ENCODE measurements at places on chromosomes 12 and 14.

DNA sequence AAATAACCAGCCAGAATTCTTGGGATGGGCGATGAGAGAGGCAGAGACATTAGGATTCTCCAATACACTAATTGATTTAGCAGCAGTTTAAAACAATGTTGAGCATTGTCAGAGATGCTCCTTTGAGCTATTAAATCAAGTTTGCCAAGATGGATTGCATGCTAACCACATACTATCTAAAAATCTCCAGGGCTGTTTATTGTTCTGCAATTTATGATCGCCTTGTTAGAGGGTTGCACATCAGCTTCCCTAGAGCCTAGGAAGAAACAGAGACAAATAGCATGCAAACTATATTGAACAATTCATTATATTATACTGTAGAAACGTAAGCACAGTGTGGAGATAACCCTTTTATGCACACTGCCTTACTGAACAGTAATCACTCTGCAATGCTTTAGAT lies 599.9 kb downstream of the SOX5 start:
- no peak for DNase-seq

DNA sequence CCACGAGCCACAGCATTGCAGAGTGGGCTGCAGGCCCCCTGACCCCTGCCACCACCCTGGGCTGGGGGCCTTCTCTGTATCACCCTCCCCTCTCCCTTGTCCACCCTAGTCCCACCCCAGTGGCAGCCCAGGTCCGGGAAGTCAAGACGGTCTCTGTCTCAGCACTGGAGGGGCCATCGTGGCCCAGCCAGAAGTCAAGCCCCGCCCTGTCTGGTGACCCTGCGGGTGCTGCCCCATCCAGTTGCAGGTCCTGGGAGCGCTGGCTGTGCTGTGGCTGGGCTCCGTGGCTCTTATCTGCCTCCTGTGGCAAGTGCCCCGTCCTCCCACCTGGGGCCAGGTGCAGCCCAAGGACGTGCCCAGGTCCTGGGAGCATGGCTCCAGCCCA lies 2.7 kb downstream of the PLD4 start:
- peak; percentile 95 for DNase-seq

DNA sequence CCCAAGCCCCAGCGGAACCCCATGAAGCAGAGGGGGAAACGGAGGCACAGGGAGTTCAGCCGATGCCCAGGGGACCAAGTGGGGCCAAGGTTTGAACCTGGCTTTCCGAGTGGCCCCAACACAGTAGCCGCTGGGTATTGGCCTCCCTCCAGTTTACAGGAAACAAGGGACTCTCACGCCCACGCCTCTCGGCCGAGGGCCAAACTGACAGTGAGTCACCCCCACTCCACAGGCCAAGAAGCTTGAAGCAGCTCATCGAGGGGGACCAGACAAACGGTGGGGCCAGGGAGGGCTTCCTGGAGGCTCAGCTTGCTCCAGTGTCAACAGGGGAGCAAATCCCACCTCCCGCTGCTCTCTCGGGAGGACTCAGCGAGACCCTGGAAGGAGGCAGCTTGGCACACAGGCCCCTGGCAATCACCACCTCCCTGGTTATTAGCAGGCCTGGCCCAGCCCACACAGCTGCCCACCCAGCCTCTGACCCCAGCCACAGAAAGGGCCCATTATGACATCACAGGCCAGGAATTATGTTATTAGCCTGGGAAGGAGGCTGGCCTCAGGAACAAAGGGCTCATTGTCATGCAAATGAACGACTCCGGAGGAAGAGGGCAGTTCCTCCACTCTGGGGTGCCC lies 54.6 kb downstream of the NCOR2 start:
- DNase-seq: no peak

DNA sequence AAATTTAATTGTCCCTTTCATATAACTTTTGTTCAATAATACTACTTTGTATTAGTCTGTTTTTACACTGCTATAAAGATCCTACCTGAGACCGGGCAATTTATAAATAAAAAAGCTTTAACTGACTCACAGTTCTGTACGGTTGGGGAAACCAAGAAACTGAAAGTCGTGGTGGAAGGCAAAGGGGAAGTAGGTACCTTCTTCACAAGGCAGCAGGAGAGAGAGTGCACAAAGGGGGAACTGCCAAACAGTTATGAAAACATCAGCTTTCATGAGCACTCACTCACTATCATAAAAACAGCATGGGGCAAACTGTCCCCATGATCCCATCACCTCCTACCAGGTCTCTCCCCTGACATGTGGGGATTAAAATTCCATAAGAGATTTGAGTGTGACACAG lies 1069.0 kb downstream of the FSCB start:
- DNase-seq: no peak

DNA sequence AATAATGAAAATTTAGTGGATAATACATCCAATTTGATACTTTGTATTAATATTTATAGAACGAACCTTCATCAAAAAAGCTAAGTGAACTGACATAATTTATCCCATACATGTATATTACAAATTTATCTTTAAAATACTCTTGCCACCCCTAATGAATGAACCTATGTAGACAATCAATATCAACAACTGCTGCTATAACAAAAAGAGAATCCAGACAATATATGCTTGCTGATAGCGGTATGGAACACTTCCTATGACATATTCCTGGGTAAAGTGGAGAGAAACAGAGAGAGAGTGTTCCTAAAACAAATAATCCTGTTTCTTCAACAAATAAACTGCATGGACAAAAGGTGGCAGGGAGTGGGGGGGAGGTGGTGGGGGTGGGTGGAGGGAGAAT lies 31.3 kb downstream of the TM7SF3 start:
- DNase-seq: no peak

DNA sequence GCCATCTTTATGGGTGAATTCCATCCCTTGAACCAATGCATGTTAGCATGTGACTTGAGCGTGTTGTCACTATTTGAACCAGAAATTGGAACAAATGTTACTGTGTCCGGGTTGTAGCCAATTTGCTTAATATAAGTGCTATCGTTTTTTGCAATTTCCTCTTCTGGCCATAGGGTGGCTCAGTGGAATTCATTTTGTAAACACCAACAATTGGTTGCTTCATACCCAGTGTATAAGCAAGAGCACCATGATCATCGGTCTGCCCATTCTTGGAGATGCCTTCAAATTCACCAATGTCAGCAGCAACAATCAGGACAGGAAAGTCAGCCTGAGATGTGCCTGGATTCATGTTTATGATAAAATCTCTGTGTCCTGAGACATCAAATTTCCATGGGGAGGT lies 5.0 kb upstream of the NEDD1 start:
- DNase-seq: no peak

DNA sequence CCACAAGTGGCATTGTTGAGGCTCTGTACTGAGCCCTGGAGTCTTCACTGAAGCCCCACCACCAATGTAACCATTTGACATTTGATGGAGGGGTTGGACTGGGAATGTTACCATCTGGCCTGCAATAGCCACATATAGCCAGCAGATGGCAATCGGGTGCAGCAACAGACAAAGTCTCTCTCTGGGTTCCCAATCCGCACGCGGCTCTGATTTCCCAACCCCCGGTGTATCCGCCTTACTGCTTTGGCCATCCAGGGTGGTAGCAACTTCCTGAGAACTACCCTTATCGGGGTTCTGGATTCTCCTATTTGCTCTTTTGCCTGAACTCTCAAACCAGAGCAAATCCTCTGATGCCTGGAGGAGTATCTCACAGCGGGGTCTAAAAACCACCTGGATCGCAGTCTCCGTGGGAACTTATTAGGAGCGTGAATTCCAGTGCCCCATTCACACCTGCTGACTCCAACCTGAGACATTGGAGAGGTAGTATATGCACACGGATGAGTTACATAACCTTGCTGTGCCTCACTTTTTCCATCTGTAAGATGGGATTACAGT lies 14.2 kb downstream of the VRTN start:
- DNase-seq: no peak

DNA sequence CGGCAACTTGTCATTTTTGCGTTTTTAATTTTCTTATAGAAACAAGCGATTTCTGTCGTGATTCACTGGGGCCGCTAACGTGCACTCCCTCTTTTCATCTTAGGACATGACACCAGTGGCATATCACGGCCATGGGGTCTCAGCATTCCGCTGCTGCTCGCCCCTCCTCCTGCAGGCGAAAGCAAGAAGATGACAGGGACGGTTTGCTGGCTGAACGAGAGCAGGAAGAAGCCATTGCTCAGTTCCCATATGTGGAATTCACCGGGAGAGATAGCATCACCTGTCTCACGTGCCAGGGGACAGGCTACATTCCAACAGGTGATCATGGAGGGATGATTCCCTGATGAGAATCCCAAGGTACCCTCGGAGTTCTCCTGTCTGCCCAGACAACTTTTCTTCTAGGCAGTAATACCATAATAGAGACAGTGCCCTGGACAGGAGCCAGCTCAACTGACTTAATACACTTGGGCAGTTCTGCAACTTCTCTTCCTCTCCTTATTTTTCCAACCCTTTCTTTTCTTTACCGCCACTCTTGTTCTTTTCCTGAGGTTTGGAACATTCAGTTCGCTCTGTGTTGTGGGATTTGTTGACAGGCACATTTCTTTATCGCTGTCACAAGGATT lies 821 bp downstream of the TMEM106C start:
- DNase-seq: no peak

DNA sequence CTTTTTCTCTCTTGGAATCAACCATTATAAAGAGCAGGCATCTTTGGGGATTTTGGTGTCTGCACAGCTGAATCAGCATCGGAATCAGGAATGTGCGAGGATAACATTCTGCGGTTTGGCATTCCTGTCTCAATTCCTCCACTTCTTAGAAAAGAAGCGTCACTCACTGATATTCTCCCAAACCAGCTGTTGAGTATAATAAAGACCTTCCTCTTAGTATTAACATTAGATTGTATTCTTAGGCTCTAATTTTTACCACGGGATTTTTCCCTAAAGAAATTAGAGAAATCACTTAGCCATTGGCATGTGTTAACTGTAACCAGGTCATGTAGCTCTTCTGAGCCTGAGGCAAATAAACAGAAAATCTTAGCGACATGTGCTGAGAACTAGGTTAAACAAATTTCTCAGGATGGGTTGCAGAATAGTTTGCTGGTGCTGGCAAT lies 128.7 kb downstream of the TMX1 start:
- no peak for DNase-seq

- DNase-seq: no peak
Observed at GRCh38 chr12:41962171-41962572, 182.5 kb downstream of the GXYLT1 start.

DNA sequence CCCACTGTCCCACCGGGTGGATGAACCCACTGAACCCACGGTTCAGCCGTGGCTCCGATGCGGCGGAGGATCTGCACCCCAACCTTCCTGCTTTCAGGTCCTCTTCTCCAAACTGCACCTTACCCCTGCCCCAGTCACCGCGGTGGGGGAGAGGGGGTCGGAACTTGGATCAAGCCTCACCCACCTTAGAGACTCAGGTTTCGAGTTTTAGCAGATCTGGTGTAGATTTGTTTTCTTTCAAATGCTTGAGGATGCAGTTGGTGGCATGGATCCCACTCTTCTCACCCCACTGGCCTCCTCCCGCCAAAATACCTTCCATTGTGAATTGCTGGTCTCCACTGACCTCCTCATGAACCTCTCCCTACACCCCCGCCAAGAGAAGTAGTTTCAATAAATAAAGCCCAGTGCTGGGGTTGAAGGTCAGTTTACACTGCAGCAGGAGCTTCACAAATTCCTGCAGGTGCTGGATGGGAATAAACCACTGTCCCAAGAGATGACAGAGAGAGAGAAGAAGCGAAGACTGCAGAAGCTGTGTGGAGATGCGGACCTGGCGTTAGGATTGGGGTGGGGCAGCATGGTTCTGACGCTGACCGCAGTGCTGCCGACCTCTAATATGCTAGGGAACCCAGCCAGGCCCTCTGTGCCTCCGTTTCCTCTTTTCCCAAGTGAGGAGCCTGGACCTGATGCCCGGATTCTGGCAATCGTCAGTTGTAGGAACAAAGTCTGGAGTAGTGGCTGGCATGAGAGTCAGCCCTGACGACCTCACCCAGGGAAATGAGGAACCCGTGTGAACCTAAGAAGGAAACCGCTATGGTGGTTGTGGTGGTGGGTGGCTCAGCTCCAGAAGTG lies 7.4 kb downstream of the TTC6 start:
- no peak for DNase-seq

GRCh38 chr14:98348505-98348904 lies 923.5 kb downstream of the BCL11B start:
- DNase-seq: no peak

DNA sequence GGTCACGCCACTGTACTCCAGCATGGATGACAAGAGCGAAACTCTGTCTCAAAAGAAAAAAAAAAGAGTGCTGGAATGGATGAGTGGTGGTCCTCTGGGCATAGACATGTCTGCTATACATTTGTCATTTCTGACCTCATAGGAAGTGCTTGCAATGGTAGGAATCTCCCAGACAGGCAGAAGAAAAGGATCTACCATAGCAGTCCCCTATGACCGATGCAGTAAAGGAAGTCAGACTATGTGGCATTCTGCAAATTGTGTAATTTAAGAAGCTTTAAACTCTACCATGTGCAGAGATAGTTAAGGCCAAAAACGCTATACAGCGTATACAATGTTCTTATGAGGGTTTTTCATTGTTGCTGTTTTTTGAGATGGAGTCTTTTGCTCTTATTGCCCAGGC lies 24.7 kb upstream of the RAP1B start:
- DNase-seq: no peak

- no peak for DNase-seq
Observed at GRCh38 chr12:98469109-98469508, 46.3 kb upstream of the TMPO start.

DNA sequence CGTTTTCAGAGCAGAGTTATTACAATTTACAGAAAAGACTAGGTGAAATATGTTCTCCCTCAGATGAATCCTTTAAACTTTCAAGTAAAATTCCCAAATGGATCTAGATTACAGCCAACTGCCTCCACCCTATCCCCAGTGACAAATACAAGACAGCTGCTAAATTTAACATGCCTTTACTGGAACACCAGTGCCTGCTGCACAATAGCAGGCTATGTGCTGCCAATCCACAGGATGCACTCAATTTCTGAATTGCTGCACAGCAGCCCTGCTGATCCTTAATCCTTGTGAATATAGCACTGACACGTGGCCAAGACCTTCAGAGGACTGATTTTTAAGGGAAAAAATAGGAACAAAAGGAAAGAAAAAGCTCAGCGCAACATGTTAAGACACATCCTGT lies 128.9 kb downstream of the CCER1 start:
- DNase-seq: no peak

- no peak for DNase-seq
Observed at GRCh38 chr12:104257913-104258472, 42.4 kb downstream of the TXNRD1 start.

GRCh38 chr12:87444039-87444438 lies 585.2 kb downstream of the C12orf50 start:
- DNase-seq: no peak

DNA sequence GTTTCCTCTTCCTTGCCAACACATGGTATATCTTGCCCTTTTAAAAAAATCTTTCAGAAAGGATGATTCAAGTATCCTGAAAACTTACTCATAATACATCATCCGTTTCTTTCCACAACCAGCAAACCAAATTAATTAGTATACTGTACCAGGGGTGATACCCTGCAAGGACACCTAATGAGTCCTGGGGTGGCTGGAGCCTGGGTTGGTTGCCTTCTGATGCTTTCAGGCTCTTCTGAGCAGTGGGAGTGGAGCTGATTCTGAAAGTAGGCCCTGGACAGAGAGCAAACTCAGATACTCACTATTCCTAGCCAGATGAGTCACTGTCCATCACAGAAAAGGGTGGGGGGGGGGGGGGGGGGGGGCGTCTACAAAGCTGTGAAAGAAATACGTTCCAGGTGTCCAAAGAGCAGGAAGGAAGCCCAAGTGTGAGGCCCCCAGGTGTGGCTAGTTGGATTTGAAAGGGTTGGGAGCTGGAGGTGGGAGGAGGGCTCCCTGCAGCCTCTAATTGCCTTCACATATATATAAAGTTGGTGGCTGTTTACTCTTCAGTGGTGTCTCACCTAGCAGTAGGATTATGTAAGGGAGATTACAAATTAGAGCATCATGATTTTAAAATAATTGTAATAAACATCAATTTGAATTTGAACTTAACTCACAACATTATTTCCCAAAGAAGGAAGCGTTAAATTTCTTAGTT lies 36.5 kb downstream of the FBXO33 start:
- no peak for DNase-seq

All from vagina (tissue), 2 donors.